NCI-H2081 (cell line): ENCODE measurements at places on chromosomes 2 and 18.

- DNase-seq = no peak
These were observed 439.2 kb downstream of the PIK3C3 start for GRCh38 chr18:42394238-42394637.

GRCh38 chr2:46518861-46519260 lies 39.5 kb downstream of the TMEM247 start:
- DNase-seq = no peak

- DNase-seq = no peak
These were observed 46.9 kb upstream of the CNGA3 start for GRCh38 chr2:98299211-98299905.

GRCh38 chr2:202344178-202344577 lies 31.9 kb upstream of the BMPR2 start:
- no peak for DNase-seq

- no peak for DNase-seq
These were observed 83.4 kb downstream of the ZFP36L2 start for GRCh38 chr2:43142921-43143438.

DNA sequence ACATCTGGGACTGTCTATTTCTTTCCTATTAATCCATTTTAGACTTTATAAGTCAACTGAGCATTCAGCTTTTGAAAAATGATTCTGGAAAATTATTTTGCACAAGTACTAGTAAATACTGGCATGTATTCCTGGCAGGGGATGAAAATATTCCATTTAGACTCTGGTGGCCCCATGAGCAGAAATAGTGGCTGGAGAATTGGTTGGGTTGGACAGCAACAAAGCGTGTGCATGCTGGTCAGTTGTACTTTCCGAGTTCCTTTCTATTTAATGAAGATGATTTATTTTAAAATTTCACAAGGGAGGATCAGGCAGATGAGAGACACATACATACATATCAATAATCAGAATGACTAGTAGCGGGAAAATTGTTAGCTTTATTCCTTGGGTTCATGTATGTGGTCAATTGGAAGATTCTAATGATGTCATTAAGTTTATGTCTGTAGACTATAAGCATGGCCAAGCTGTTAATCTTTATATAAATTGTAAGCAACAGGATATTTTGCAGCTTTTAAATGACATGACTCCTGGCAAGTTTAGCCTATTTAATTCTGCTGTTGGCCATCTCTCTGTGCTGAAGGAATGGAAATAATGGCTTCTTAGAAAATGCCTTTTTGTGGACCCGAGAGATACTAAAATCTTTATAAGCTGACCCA lies 541.6 kb downstream of the SLC4A3 start:
- DNase-seq = no peak

GRCh38 chr2:14189929-14190328 lies 442.6 kb upstream of the LRATD1 start:
- DNase-seq = no peak

DNA sequence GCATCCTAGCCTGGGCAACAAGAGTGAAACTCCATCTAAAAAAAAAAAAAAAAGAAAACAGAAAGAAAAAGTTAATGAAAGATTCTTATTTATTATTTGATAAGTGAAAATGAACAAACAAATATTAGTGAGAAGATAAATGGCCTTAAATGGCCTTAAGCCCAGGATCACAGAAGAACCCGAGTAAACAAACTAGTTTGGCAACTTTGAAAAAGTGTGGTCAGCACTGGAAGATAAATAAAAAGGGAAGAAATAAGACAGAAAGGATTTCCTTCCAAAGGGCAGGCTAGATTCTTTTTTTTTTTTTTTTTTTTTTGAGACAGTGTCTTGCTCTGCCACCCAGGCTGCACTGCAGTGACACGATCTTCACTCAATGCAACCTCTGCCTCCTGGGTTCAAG lies 692.4 kb downstream of the CPS1 start:
- DNase-seq = no peak

DNA sequence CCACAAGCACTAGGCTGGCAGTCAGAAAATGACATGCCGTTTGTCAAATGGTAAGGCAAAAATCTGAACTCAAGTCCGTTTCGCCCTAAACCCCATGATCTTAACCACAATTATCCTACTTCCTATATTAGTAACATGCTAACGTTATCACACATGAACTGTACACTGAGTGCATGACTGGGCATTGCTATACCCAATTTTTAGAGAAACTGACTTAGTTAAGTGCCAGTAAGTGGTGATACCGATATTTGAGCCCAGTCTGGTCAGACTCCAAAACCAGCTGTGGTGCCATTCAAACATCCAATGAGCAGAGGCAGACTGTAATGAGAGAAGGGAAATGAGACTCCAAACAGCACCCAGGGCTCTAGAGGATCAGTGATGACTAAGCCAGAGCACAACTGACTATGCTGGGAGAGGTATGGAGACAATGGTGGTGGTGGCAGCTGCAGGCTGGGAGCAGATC lies 311.7 kb upstream of the PKDCC start:
- DNase-seq = no peak

GRCh38 chr2:129778584-129778877 lies 200.9 kb upstream of the RAB6C start:
- DNase-seq = no peak

DNA sequence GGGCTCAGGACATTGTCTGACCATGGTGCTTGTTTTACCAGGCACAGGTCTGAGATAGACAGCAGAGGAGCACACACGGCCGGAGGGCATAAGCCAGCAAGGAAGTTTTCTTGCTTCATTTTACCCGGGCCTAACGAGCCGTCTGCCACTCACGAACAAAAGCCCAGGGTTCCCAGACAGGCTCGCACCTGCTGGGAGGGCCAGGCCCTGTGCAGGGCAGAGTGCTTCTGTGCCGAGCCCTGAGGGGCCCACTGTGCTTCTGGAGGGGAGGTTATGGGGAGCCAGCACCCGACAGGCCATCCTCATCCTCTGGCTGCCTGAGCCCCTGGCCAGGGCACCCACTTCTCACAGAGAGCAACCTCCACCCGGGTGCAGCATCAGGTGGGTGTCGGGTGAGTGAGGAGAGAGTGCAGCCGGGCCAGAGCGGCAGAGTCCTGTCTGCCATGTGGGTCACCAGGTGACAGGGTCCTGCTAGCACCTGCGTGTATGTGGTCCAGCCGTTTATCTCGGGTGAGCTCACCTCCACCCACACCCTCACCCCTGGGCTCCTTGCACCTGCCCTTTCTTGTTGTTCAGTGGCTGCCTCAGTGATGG lies 297.9 kb downstream of the NDUFA10 start:
- no peak for DNase-seq

DNA sequence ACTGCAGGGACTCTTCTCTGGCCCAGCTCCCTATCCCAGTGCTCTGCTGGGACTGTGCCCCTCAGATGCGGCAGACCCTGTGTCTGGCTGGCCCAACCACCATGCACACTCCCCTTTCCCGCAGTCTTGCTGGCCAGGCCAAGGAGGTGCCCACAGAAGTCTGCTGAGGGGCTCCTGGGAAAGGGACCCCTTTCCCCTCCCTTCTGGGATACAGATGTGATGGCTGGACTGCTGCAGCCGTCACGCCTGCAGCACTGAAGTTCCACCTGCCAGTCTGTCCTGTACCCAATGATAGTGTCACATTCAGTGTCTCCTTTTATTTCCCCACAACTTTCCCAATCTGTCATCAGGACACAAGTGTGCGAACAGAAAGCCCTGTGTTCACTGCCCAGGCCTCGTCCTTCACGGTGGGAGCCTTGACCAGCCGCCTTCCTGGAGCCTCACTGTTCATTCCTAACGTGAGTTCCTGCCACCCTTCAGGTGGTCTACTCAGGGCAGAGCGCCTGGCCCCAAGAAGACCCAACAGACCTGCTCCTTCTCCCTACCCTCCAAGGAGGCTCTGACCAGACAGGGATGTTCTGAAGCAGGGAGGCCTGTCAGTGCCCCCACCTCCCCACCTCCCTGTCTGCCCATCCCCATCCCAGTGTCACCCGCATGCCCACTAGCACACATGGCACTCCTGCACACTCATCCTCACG lies 47.1 kb downstream of the ANKMY1 start:
- no peak for DNase-seq

- no peak for DNase-seq
These were observed 760.3 kb upstream of the SOX11 start for GRCh38 chr2:4931721-4932365.

GRCh38 chr2:15588329-15588919 lies 3.2 kb upstream of the DDX1 start:
- DNase-seq = peak; percentile 68

DNA sequence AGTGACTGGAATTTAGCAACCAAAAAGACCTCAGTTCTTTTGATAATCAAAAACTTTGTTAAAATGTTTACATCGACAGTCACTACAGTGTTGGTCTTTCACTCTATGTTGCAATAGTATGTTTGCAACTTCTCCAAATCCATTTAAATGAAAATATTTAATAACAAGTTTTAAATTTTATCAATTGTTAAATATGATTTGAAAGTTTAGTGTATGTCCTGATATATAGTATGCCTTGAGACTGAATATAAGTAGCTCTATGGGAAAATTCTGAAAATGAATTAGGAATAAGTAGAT lies 109.9 kb downstream of the ANKRD44 start:
- no peak for DNase-seq

DNA sequence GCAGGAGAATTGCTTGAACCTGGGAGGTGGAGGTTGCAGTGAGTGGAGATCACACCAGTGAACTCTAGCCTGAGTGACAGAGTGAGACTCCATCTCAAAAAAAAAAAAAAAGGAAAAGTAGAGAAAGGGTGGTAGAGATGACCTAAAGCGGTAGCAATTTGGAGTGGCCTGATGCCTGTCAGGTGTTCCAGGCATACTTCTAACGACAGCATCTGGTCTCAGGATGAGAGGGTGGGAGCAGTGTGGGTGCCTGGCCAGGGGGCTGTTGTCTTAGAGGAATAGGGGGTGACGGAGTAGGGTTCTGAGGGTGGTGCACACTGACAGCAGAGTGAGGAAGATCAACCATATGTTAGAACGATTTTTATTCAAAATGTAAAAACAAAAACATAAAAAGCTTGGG lies 21.8 kb downstream of the ZNF236 start:
- DNase-seq = no peak

DNA sequence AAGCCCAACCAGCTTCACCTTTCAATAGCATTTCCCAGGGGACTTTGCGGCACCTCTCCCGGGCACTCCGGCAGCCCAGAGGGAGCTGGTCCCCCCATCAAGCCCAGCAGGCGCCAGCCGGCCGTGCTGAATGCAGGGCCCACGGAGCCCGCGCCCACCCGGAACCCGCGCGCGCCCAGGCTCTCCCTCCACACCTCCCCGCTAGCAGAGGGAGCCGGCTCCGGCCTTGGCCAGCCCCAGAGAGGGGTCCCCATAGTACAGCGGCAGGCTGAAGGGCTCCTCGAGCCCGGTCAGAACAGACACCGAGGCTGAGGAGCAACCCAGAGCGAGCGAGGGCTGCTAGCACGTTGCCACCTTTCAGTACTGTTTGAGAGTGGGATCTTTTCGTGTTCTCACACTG lies 300.8 kb downstream of the DSEL start:
- DNase-seq = no peak

- DNase-seq = peak; percentile 78
These were observed 543.2 kb downstream of the DCDC2C start for GRCh38 chr2:4246364-4247131.

- no peak for DNase-seq
These were observed 41.5 kb upstream of the ALK start for GRCh38 chr2:29962922-29963321.

DNA sequence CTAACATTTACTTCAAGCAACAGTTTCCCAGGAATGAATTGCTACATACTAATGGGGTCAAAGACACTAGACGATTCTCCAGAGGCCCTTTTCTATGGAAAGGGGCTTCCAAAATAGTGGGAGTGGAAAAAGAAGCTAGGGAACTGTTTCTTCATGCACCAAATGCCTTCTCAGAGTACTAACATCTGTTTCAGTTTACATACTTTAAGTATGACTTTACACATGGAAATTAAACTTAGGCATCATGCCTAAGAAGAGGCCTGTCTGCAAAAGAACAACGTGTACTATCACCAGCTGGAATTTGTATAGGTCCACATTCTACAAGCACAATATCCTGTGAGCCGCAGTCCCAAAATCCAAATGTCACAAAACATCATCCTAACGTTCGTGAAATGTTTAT lies 29.4 kb upstream of the WDR75 start:
- no peak for DNase-seq

GRCh38 chr2:17309741-17310339 lies 208.4 kb downstream of the RAD51AP2 start:
- DNase-seq = peak; percentile 80

DNA sequence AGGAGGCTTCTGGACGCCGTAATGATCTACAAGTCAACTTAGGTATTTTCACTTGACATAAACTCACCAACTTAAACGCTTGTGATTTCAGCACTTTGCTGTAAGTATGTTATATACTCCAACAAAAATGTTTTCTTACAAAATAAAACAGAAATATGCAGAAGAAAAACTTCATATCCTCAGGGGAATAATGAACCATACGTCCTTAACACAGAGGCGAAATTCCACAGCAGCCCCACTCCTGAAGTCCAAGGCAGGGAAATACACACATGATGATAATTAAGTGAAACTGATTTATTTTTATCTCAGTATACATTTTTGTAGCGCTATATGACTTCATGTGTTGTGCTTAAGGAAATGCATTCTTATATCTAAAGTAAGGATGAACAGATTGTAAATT lies 335.4 kb upstream of the VWC2L start:
- no peak for DNase-seq

DNA sequence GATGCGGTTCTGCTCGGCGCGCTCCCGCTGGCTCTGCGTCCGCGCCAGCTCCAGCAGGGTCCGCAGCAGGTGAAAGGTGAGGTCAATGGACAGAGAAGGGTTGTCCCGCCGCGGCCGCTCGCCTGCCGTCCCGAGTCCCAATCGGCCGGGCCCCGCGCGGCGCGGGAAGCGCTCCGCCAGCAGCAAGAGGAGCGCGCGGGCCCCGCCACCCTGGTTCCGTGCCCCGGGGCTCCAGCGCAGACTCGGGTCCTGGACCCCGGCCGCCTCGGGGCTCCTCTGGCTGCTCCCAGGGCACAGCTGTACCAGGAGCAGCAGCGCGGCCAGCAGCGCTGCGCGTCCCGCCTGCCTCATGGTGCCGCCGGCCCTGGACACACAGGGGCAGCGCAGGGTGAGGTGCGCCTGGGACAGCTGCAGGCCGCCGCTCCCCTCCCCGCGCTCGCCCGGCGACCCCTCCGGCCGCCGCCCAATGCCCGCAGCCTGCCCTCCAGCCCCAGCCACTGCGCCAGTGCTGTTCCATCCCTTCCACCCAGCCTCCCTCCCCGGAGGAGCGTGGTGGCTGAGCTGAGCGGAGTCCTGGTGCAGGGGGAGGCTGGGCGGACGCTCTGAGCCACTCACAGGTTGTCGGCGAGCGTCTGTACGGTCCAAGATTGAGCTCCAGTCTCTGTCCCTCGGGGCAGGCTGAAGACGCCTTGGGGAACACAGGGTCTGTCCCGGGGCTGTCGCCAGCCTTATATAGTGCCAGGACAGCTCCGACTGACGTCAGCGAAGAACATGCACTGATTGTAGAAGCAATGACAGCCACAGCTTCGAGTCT lies 493 bp downstream of the UCN start:
- DNase-seq = no peak

- no peak for DNase-seq
These were observed 243.4 kb upstream of the ID2 start for GRCh38 chr2:8438476-8438875.

GRCh38 chr2:10256031-10256514 lies 46.6 kb upstream of the HPCAL1 start:
- DNase-seq = no peak

- DNase-seq = no peak
These were observed 48.8 kb upstream of the IHH start for GRCh38 chr2:219109471-219109870.
